ENCODE measurements at places on chromosomes 13 and 19. TPM values are rescaled to one million over a fixed set of nuclear protein-coding genes. Genes with fewer than 3 reads are reported as not detected.

The WDR88 gene
- total RNA-seq, result not detected

GRCh38 chr13:47190696-47191305 lies 293.9 kb upstream of the HTR2A start:
- no peaks in the 10 kb centered on the region for H3K36me3 ChIP-seq
- no peaks in the 10 kb centered on the region for H3K27me3 ChIP-seq
- H3K4me1 ChIP-seq, result no peaks in the 10 kb centered on the region
- no peak overlapping the region for H3K4me3 ChIP-seq
- H3K27ac ChIP-seq, result no peak overlapping the region

DNA sequence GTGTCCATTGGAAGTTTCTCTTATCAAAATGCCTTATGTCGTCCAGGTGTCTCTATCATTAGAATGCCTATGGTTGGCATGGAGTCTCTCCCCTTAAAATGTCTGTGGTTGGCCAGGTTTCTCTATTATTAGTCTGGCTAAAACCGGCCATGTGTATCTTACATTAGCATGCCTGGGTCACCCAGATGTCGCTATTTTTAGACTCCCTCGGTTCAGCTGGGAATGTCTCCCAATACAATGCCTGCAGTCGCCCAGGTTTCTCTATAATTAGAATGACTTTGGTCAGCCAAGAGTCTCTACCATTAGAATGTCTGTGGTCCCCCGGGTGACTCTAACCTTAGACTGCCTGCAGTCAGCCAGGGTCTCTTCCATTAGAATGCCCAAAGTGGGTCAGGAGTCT lies 1536.1 kb downstream of the UQCRFS1 start:
- H3K4me3 ChIP-seq, result no peak overlapping the region
- H3K27ac ChIP-seq, result no peak overlapping the region
- H3K4me1 ChIP-seq, result no peaks in the 10 kb centered on the region
- peak; percentile 8 for DNase-seq
- no peaks in the 10 kb centered on the region for H3K27me3 ChIP-seq
- no peaks in the 10 kb centered on the region for H3K36me3 ChIP-seq

The IGFL3 gene
- 10.2 TPM for total RNA-seq

GRCh38 chr19:16136185-16136999 lies 7.1 kb upstream of the HSH2D start:
- no peaks in the 10 kb centered on the region for H3K27me3 ChIP-seq
- no peak overlapping the region for H3K4me3 ChIP-seq
- no peaks in the 10 kb centered on the region for H3K4me1 ChIP-seq
- no peak overlapping the region for H3K27ac ChIP-seq
- no peak for DNase-seq

GRCh38 chr13:112969692-112970338 lies 801 bp downstream of the MCF2L start:
- no peaks in the 10 kb centered on the region for H3K36me3 ChIP-seq
- H3K4me3 ChIP-seq, result peak overlapping the region; percentile 62
- peaks cover 47% of the 10 kb centered on the region for H3K27me3 ChIP-seq
- peak overlapping the region; percentile 78 for H3K27ac ChIP-seq
- peak; percentile 35 for DNase-seq
- peaks cover 30% of the 10 kb centered on the region for H3K4me1 ChIP-seq

DNA sequence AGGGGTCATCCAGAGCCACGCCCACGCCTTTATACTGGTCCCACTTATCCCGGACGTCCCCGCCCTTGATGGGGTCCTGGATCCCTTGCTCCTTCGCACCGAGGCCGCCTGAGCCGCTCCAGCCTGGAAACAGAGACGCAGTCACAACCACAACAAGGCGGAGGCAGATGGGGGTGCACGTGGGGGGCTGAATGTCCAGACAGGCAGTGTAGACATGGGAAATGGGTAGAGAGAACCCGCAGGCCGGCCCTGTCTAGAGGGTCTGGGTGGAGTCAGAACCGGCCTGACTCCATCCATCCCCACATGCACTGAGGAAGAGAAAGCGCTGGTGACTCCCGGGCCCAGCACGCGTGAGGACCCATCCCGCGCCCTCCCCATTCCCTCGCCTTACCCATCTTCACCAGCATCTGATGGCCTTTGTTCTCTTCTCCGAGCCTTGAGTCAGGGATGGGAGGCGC lies 23.0 kb downstream of the CHERP start:
- DNase-seq, result peak; percentile 55
- H3K4me1 ChIP-seq, result no peaks in the 10 kb centered on the region
- H3K27me3 ChIP-seq, result no peaks in the 10 kb centered on the region
- peaks cover 87% of the 10 kb centered on the region for H3K36me3 ChIP-seq

Measured in suprapubic skin (tissue), 4 donors.